ENCODE measurements at places on chromosomes 5 and 9.

- no peak for DNase-seq
These were observed 637.1 kb upstream of the CCNG1 start for GRCh38 chr5:162800301-162800700.

DNA sequence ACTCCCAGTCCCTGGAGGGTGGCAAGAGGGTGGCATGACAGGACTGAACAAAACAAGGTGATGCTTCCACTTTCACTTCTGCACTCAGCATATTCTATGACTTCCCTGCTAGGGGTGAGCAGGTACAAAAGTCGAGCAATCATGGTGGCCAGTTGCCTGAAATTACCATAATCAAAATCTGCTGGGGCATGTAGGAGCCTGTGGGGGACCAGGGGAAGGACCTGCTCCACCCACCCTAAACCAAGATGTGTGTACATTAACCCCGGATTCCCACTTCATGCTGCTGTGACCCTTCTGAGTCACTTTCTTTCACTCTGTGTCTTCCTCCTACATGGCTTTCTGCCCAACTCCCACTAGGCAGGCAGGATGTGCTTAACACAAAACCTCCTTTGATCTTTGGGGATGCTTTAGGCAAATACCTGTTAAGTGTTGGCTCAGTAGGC lies 73.3 kb upstream of the PHF24 start:
- DNase-seq: no peak

DNA sequence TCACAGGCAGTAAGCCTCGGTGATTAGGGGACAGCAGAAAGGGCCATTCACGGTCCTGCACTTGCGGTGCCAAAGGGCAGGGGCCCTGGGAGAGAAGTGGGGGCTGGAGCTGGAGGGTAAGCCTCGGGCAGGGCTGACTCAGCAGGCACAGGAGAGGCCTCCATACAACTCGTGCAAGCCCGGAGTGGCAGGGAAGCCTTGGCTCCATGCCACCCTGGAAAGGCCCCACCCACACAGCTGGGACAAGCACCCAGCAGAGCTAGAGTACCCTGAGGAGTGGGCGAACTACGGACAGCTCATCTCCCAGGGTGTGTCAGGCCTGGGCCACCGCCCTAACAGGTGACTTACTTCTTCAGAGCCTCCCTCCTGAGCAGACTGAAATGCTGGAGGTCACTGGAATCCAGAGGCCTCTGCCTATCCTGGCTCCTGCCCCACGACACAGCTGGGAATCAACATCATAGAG lies 5.6 kb upstream of the CAMK2A start:
- peak; percentile 92 for DNase-seq

- peak; percentile 55 for DNase-seq
These were observed 59.2 kb upstream of the TRAF1 start for GRCh38 chr9:120985819-120986222.

GRCh38 chr5:116032094-116032517 lies at the start of gene ARL14EPL:
ARL14EPL (plus strand) TSS chr5:116032472; CDS start chr5:116051466, 18,994 bp downstream.
- peak; percentile 61 for DNase-seq

DNA sequence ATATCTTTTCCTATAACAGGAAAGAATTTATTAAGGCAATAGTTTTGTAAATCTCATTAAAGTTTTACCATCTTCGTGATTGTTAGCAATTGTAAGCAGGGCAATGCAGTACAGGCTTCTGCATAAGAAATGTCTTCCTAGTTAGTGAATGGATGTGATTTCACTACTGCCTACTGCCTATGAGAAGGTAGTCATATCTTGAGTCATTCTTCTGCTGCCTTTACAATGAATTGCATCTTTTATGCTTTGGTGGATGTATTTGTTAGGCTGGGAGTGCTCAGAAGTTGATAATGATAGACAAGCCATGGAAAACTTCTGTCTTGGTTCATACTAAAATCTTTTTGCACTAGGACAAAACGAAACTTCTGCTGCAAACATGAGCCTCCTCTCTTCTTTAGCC lies 128.0 kb downstream of the ADAMTSL1 start:
- DNase-seq: no peak

GRCh38 chr9:138071292-138071691 lies 193.7 kb downstream of the CACNA1B start:
- DNase-seq: no peak

DNA sequence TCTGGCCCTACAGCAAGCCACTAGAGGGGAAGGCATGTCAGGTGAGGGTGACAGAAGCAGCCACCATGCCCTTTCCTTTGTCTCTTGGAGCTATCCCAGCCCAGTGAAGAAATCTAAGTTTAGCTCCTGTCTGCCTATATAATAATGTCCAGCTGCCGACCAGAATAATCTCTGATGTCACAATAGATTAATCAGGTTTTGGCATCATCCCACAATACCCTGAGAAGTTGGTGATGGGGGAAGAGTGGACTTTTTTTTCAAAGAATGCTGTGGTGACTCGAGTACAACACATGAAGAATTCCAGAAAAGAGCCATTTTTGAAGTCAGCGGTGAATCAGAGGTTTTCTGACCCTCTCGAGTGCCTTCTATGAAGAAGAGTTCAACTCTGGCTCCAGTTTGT lies 1.7 kb upstream of the TSLP start:
- peak; percentile 76 for DNase-seq

DNA sequence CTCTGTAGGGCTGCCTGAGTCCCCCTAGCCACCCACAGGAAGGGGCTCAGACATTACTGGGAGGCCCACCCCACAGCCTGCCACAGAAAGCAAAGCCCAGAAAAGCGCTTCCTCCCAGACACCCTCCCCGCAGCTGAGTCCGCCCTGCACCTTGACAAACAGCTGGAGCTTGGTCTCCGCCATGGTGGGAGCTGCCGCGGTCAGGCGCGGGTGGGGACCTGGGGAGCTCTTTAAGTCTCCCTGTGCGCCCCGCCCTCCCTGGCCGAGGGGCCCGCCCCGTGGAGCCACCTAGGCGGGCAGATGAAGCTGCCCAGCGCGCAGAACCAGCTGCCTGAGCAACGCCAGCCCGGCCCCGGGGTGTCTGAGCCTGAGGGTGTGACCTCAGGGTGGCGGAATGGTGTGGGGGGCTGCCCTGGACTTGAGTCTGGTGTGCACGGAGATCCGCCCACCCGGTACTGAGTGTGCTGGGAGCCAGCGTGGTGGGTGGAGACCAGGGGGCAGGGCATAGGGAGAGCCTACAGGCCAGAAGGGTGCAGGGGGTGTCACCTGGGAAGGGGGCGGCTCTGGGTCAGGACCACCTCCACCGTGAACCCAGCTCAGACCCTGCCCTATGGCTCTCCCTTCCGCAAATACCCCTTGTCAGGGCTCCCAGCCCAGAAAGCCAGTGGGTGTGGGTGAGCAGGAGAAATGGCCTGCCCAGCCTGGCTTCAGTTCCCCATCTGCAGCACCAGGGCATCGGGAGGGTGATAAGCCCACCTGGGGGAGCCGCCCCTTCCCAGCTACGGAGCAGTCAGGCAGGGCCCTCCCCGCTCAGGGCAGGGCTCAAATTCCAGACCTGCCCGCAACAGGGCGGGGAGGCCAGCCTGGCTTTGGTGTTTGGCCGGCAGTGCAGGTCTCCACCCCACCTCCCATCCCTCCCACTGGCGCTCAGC lies at the start of gene CLIC3:
CLIC3 (minus strand) TSS at position 208 of the 932 bp plus-strand sequence; CDS start at position 183, 25 bp downstream.
- DNase-seq: peak; percentile 55

DNA sequence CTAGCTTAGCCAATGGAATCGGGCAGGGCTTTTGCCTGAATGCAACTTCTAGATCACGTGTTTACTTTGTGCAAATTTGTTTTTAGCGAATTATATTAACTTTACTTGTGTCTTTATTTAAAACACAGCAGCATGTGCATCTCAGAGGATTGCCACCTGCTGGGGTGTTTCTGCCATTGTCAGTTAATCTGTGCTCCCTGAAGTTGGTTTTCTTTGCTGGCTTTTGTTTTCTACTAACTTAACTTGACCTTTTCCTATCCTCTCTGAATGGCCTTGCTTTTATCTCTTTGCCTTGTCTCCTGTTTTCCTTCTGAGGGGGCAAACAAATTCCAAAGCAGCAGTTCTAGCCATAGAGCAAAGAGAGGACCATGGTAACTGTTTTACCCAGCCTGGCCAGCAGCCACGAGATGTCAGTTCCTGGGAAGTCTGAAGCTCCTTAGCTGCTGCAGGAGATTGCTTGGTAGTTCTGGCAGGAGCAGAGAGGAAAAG lies 67.6 kb downstream of the ARHGEF28 start:
- peak; percentile 9 for DNase-seq

GRCh38 chr5:78420548-78420947 lies 60.1 kb downstream of the SCAMP1 start:
- no peak for DNase-seq

- peak; percentile 60 for DNase-seq
These were observed 18.5 kb downstream of the GBGT1 start for GRCh38 chr9:133144904-133145851.

- no peak for DNase-seq
These were observed 37.5 kb upstream of the STRBP start for GRCh38 chr9:123305879-123306278.

- no peak for DNase-seq
These were observed 7.2 kb downstream of the TAS2R1 start for GRCh38 chr5:9622971-9623421.

GRCh38 chr9:75979362-75979761 lies 88.9 kb downstream of the PCSK5 start:
- DNase-seq: peak; percentile 3

DNA sequence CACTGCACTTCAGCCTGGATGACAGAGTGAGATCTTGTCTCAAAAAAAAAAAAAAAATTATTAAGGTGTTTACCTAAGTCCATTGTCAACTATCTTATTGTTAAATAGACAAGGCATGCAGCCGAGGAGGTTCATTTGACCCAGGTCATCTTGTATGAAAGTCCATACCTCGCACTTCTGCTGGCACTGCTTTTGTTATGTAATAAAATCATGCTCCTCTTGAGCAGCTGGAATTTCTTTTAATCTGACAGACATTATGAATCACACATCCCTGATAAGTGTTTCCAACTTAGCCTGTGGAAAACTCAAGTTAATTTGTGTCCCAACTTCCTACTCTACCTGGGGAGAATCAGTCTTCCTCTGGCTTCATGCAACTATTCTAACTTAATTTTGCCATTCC lies 315.6 kb upstream of the KLF4 start:
- DNase-seq: no peak

DNA sequence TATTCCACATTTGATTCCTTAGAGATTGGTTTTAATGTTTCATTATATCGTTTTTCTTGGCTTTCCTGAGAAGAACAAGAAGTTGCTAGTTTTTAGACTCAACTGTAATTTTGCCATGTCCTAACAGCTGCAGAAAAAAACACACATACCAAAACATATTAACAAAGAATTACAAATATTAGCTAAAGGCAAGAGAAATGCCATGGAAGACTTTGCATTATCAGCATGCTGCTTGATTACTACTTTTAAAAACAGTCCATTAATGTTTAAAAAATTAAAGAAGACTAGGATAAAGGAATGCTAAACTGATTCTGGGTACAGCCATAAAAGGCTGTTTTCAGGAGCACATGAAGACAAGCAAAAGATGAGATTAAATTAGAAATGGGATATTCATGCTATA lies 20.5 kb upstream of the IFNE start:
- DNase-seq: no peak

GRCh38 chr9:115411993-115412452 lies 294.1 kb upstream of the TNC start:
- DNase-seq: no peak

DNA sequence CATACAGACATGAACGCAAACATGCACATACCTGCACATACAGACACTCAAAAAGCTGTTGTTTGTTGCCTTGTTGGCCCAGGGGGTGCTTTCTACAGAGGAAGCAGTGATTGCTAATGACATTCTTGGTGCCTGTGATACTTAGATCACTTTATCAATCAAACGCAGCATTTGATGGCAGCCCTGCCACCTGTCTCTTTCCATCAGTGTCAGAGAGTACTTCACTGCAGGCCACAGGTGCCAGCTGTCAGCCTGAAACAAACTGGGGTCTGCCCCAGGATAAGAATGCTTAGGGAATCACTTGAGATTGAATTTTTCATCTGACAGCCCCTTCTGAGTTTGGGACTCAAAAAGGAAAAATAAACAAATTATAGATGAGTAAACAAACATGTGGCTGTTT lies 388.9 kb upstream of the SGCD start:
- DNase-seq: no peak

DNA sequence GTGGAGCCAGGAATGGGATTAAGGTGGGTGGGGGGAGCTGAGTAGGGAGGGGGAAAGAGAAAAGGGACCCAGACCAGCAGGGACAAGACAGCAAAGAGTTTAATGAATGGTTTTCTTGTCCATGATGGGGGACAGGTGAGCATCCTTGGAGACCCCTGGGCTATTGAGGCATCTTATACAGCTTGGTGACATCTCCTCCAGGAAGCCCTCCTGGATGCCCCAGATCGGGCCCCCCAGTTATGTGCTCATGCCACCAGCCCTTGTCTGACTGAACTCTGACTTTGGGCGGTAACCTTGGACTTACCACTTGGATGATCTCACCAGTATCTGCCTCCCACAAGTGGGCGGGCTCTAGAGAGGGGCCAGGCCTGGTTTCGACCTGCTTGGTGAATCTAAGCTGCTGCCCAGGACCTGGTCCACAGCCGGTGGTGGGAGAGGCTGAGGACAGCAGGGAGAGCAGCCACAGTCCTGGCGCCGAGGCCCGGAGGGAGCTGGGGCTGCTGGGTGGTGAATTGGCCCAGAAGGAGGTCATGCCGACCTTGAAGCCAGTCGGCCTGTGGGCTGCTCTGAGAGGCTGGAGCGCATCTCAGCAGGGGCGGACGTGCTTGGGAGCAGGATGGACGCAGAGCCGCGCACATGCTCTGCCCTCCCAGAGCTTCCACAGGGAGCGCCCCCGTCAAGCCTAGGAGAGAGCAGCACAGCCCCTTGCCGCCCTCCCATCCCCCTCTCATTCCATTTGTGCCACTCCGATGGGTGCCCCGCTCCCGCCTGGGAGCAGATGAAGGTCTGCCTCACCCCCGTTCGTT lies 36.2 kb downstream of the UNC5A start:
- DNase-seq: peak; percentile 63

GRCh38 chr5:113757508-113757907 lies 244.0 kb downstream of the YTHDC2 start:
- DNase-seq: no peak

GRCh38 chr5:30405821-30406220 lies 787.7 kb upstream of the CDH6 start:
- no peak for DNase-seq

- peak; percentile 81 for DNase-seq
These were observed 779 bp downstream of the FAM13B start for GRCh38 chr5:138032028-138032571.

- no peak for DNase-seq
These were observed 33.6 kb upstream of the NSMF start for GRCh38 chr9:137492464-137493363.

GRCh38 chr9:89465726-89466308 lies 32.1 kb downstream of the SEMA4D start:
- no peak for DNase-seq

DNA sequence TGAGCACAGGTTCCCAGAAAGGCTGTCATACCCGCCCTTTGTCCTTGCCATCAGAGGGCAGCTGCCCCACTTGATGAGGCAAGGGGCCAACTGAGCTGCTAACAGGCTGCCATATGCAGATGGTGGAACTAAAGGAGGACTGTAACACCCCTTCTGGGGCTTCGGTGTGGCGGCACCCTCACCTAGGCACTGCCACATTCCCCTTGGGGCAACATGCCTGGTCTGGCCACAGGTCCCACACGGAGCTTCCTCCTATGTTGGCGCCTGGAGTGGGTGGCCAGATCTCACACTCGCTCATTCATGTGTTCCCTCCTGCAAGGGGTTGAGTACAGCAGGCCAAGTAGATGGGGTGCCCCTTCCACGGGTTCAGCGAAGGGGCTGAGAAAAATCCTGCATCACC lies 777.4 kb upstream of the CHD1 start:
- DNase-seq: no peak

- DNase-seq: no peak
These were observed 52.5 kb downstream of the RAB3C start for GRCh38 chr5:58635416-58635815.
